DMS79 treated with DMSO at 0.1 percent for 48 hours (cell line): ENCODE measurements at places on chromosomes 2 and 18.

GRCh38 chr2:200944467-200945394, 18.7 kb downstream of the ORC2 start:
- DNase-seq, result no peak

GRCh38 chr18:69387186-69387585, 13.5 kb upstream of the DOK6 start:
- peak; percentile 37 for DNase-seq

- no peak for DNase-seq
These were observed 177.9 kb upstream of the NABP1 start for GRCh38 chr2:191499874-191500565.

GRCh38 chr2:99504844-99505584, 15.2 kb upstream of the REV1 start:
- DNase-seq, result no peak

- no peak for DNase-seq
These were observed 38.4 kb downstream of the C1QL2 start for GRCh38 chr2:119119999-119120756.

DNA sequence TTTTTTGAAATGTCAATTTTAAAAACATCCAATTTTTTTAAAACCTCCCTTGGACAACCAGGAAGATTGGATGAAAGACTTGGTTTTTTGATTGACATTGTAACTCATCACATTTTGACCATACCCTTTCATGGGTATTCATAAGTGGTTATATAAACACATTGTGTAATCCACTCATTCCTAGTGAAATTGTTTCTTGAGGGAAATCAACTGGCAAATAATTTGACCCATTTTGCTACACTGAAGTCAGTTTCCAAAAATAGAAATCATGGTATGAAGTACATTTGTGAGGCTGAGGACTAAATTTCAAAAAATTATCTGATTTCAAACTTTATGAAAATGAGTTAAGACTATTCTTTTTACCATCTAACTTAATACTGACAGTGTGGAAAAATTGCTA, 31.5 kb downstream of the FBXO48 start:
- DNase-seq, result no peak

- no peak for DNase-seq
These were observed 31.6 kb downstream of the AOX1 start for GRCh38 chr2:200617156-200618053.

- DNase-seq, result no peak
These were observed 100.7 kb upstream of the ID2 start for GRCh38 chr2:8581234-8581561.

GRCh38 chr2:165874445-165875039, 79.0 kb downstream of the TTC21B start:
- DNase-seq, result peak; percentile 53

DNA sequence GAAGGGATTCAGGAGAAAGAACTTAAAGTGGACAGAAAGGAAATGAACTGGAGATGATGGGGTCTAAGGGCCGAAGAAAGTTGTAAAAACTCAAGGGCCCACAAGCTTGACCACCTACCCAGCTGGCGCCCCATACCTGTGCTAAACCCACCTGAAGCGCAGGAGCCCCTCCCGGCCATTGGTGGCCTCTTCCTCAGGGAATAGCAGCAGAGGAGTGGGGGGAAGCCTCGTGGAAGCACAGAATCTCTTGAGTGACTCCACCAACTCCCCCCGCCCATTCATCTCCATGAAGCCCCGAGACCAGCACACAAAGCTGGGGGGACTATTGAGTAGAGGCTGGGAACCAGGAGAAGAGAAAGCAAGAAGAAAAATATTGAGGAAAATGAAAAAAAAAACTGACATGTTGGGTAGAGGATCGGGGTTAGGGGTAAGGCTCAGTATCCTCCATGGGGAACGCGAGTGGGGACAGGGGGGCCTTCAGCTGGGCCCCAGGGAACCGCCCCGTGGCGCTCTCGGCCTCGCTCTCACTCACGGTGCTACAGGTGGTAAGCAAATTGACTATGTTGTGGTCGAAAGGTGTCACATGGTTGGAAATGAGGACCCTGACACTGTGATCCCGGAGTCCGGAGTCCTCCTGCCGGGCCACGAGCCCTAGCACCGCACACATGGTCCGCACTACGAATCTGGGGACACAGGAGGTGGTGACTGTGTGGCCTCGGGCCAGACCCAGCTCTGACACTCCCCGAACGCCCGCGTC, 728 bp downstream of the AUP1 start:
- no peak for DNase-seq

- DNase-seq, result no peak
These were observed 5.7 kb upstream of the STRN start for GRCh38 chr2:36971990-36972389.

DNA sequence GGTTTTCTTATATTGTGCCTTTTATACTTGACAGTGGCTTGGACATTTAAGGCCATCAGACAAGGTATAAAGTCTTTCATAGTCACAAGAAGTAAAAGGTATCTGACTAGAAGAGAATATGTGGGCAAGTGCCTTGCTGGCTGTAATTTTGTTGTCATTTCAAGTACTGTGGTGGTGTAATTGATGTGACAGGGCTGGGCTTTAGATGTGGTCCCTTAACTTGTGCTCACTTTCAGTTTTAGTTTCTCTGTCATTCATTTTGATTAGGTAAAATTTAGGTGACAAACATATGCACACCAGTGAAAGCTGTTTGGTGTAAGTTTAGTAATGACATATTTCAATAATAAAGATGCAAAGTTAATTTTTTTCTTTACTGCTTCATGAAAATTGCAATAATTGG, 31.2 kb upstream of the TBR1 start:
- no peak for DNase-seq

DNA sequence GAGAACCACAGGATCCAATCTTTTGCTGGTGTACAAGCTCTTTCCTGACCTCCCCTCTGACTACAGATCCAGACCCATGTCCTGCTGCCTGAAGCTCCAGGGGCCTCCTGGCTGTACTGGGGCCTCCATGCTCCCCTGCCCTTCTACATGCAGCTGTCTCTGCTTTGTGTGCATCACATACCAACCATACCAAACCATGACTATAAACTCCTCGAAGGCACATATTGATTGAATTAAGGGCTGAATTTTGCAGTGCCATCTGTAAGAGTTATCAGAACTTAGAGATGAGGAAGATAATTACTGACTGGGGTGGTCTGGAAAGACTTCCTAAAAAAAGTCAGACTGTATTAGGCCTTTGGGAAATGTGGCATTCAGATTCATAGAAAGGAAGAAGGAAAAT, 139.9 kb upstream of the CXCR4 start:
- no peak for DNase-seq

DNA sequence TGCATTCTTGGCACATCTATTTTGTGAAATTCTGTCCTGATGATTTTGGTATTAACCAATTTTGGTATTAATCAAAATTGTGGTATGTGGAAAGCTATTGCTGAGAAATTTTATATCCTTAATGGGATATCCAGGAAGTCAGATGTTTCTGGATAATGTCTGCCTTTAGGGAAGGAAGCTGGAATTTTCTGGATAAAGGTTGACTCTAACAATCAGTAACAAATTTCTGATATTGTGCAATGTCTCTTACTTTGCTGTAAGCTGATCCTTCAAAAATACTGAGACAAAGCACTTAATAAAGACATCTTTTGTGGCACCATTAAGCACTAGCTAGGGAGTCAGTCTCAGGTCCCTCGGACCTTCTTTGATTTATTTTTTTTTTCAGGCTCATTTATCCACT, 100.8 kb upstream of the UGP2 start:
- DNase-seq, result no peak

DNA sequence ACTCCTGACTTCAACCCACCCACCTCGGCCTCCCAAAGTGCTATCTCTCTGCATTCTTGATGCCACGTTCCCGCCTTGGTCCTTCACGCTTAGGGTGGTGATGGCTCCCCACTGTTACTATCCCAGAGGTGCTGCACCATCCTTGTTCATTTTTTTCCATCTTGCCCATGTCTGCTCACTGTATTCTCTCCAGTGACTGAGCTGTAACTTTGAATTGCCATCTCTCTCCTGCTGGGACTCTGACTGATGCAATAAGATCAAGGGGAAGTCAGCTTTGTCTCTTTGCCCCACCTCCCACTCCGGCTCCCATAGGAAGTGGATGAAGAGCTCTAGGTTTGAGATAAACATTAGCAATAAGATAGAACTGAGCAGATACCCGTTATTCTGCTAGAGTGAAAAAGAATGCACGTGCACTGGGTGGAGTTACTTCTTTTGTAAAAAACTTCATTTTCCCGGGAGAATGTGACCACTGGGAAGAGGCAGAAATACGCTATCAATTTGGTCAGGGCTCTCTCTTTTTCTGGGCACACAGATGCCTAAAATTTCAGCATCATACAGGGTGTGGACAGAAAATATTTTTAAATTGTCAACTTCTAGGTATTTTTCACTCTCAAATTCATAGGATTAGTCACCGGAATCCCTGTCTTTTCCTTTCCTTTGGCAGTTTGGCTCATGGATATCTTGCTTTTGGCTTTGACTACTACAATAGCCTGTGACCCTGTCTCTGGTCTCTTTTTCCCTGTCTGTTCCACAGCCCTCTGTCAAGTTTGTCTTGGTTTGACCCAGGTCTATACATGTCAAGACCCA, 105.4 kb downstream of the POLR1A start:
- DNase-seq, result no peak

- DNase-seq, result no peak
These were observed 14.8 kb downstream of the PLEKHM3 start for GRCh38 chr2:208010506-208010905.

DNA sequence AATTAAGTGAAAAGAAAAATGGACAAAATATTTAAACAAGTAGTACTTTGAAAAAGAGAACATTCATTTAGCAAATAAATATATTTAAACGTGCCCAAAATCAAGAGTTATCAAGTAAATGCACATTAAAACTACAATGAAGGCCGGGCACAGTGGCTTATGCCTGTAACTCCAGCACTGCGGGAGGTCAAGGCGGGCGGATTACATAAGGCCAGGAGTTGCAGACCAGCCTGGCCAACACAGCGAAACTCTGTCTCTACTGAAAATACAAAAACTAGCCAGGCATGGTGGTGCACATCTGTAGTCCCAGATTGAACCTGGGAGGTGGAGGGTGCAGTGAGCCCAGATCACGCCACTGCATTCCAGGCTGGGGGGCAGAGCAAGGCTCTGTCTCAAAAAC, 9.8 kb downstream of the STAM2 start:
- DNase-seq, result no peak

- DNase-seq, result no peak
These were observed 1295.7 kb downstream of the LRP1B start for GRCh38 chr2:140835079-140835478.

DNA sequence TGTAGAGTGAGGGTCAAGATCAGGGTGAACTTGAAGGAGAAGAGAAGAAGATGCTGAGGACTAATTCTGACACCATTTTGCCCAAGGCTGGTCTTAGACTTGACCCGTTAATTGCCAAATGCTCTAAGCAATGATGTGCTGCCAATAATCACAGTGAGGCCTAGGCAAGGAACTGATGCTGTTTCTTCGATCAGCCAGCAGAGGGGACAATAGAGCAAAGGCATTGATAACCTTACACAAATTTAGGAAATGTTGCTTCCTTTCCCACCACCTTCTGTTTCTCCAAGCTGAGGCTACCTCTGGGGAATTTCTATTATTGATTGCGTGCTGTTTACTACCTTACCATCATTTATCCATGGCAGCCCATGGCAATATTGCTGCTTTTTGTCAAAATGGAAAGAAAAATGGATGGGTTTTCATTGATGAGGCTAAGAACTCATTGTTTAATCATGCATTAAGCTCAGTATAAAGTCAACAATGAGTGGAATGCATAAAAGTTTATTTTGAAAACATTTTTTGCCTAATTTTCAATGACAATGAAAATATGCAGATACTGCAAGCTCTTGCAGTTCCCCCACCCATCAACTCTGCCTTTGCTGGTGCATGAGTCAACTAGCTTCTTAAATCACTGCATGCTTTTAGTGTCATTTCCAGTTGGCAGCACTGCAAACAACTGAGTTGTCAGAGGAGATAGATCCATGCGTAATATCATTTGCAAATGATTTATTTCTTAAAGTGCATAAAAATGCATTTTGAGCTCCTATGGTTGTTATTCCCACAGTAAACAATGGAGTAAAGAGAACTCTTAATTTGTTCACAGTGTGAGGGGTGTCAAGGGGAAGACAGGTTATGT, 116.4 kb upstream of the NYAP2 start:
- no peak for DNase-seq

- DNase-seq, result no peak
These were observed 107.8 kb upstream of the XPO1 start for GRCh38 chr2:61645911-61646310.

GRCh38 chr2:69717861-69718273, 24.1 kb upstream of the ANXA4 start:
- DNase-seq, result no peak

DNA sequence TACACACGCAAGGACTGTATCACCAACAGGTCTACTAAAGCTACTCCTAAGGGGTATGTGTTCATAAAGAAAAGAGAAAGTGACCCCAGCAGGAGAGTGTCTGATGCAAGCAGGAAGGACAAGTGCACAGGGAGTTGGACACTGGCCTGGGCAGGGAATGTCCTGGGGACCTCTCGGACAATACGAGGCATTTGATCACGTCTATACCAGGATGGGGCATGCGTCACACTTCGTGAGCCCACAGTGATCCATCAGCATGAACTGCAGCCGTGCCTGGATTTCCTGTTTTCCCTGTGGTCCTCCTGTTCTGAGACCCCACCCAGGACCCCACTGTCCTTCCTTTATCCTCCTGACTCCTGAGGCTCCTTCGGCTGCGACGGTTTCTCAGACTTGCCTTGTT, 113.9 kb downstream of the HDAC4 start:
- no peak for DNase-seq

DNA sequence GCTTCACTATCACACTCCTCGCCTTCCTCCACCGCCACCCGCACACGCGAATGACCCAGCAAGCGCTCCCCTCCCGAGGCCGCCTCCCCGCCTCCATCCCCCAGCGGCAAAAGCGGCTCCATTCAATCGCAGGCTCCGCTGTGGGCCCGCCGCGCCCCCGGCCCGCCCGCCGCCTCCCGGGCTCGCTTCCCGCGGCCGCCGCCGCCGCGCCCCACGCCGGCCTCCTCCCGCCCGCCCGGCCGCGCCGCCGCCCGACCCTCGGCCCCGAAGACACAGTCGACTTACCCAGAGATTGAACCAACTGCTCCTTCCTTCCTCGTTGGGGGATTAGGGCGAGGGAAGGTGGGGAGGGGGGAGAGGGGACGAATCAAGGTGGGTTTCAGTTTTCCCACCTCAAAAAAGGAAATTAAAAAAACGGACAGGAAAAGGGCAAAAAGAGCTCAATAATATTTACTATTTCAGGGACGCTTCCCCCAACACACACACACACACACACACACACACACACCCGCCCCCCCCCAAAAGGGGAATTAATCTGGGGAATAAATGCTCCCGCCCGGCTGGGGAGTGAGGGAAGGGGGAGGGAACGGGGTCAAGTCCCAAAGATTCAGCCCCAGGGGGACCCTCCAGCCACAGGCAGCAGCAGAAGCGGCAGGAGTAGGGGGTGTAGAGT, 743 bp downstream of the XPO1 start:
- DNase-seq, result peak; percentile 26

DNA sequence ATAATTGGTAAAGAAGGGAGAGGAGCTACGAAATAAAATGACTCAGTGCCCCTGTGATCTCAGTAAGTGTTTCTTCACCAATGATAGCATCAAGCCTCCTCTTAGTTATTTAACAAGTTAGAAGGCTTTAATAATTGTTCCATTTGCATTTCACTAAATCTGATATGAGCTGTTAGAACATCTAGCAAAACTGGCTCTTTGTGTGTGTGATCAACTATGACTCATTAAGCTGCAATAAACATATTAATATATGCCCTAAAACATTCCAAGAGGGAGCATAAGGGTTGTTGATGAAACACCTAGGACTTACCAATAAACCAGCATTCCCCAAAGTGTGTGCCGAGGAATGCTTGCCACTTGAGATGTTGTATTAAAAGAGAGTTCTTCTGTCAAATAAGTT, 115.2 kb downstream of the OSBPL6 start:
- no peak for DNase-seq
